ENCODE measurements at places on chromosomes 6 and 20.

- DNase-seq: no peak
Observed at GRCh38 chr6:144178323-144178722, 28.0 kb downstream of the STX11 start.

- DNase-seq: peak; percentile 64
Observed at GRCh38 chr6:73695619-73696421, at the start of gene CD109. Gene CD109, plus strand, starts transcription at chr6:73696203. Its CDS starts 13 bp downstream, at chr6:73696216.

DNA sequence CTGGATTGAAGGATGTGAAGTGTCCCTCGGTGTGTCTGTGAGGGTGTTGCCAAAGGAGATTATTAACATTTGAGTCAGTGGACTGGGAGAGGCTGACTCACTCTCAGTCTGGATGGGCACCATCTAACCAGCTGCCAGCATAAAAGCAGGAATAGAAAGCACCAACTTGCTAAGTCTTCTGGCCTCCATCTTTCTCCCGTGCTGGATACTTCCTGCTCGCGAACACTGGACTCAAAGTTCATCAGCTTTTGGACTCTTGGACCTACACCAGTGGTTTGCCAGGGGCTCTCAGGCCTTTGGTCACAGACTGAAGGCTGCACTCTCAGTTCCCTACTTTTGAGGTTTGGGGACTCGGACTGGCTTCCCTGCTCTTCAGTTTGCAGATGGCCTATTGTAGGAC, 220.3 kb upstream of the LRFN2 start:
- DNase-seq: peak; percentile 31

DNA sequence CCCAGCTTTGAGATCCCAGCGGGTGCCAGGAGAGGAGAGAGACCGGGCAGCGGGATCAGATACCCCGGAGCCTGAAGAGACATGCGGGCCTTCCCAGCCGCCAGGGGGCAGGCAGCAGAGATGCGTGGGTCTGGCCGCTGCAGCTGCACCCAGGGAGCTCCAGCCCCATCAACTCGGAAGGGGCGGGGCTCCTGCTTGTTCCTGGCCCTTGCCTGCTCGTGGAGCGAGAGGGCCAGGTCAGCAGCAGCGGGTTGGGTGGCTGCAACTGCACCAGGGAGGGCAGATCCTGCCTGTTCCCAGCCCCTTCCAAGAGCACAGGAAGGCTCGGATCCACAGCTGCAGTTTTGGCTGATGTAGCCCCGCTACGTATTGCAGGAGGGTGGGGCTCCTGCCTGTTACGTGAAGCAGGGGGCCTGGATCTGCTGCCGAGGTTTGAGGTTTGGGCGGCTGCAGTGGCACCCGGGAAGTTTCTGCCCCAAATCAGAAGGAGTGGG, 532.8 kb downstream of the RFPL4B start:
- no peak for DNase-seq

GRCh38 chr6:20582586-20583443, 48.6 kb downstream of the CDKAL1 start:
- no peak for DNase-seq

- no peak for DNase-seq
Observed at GRCh38 chr6:147201885-147202515, 2.2 kb upstream of the STXBP5 start.

- DNase-seq: no peak
Observed at GRCh38 chr6:51913265-51913664, 174.1 kb downstream of the PKHD1 start.

GRCh38 chr20:59006864-59007664, at the start of gene CTSZ:
Gene CTSZ, minus strand, starts transcription at chr20:59007254. Its CDS starts 126 bp downstream, at chr20:59007128.
- DNase-seq: no peak
